Activated CD4-positive, alpha-beta T cell treated with anti-CD3 and anti-CD28 coated beads, Interleukin-2, amount 50 U/mL, for 48 hours (primary cell): ENCODE measurements at places on chromosomes 2 and 18.

- DNase-seq: no peak
Observed at GRCh38 chr2:127429844-127430425, 11.7 kb downstream of the PROC start.

DNA sequence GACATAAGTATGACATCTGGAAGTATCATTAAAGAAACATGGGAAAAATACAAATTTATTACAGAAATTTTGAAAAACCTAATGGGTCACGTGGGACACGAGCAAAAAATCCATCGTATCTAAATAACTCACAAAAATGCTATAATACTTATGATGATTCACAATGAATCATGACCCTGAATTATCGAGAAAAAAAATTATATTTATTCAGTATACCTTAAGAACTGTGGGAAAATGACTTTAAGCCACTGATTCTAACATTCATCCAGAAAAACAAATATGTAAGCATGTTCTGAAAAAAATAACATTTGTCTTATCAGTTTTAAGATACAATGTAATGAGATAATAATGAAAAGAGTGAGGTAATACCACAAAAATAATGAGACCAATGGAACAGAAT is 51.8 kb downstream of the ZNF385B start:
- no peak for DNase-seq

GRCh38 chr2:200600549-200601225 is 14.9 kb downstream of the AOX1 start:
- no peak for DNase-seq

- no peak for DNase-seq
Observed at GRCh38 chr2:223841436-223842190, 4.2 kb upstream of the AP1S3 start.

DNA sequence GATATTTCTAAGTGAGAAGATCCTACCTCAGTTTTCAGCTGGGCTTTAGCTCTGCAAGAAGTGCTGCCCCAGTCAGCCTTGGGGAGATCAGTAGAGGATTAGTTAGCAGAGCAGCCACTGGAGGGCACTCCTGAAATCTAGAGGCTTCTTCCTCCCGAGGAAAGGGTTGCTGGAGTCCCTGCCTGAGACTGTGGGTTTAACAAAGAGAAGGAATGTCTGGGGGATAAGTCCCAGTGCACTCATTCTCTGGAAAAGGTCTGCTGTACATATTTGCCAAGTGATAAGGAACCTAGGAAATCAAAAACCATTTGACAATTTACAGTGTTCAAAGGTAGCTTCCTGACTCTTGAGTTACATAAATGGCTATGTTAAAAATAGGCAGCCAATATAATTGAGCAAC is 207.2 kb downstream of the SLC8A1 start:
- DNase-seq: peak; percentile 3

- DNase-seq: no peak
Observed at GRCh38 chr18:55289775-55290174, 298.2 kb downstream of the TCF4 start.

DNA sequence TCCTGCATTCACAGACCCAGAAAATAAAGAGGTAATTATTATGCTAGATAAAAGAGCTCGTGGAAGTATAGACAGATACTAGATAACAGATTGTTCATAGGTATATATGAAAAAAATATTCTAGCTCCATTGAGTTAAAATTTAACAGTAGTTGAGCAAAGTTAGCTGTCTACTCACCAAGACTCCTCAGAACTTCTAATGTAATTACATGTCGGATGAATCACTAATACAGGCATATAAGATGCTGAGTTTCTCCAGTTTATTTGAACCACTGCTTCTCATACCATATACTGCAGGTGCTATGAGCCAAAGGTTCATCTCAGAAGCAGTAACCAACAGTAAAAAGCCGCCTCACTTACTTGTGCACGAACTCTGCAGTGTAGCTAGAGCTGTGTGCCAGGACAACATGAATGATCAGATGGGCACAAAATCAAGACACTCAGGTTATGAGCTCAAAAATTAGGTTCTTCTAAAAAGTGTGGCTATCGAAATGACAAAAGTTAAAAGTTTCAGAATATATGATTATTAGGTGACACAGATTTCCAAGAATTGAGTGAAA is 373.4 kb downstream of the NCKAP5 start:
- no peak for DNase-seq

GRCh38 chr2:171878481-171878993 is 15.5 kb downstream of the SLC25A12 start:
- peak; percentile 29 for DNase-seq

DNA sequence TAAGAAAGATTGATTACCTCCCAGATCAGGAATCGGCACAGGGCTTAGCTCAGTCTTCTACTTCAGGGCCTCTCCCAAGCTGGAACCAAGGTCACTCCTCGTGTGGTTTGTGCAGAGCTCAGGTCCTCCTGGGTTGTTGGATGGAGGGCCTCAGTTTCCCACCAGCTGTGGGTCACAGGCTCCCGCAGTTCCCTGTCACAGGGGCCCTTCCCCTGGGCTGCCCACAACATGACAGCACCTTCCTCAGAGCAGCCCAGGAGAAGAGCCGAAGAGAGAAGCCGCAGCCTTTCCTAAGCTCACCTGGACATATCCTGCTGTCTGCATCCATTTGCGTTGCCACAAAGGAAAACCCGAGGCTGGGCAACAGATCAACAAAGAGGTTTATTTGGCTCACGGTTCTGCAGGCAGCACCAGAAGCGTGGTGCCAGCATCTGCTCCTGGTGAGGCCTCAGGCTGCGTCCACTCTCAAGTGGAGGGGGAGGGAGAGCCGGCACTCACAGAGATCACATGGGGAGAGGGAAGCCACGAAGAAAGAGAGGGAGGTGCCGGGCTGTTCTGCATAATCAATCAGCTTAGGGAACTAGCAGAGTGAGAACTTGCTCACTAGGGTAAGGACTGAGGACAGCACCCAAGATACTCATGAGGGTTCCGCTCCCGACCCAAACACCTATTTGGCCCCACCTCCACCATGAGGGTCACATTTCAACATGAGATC is 13.0 kb upstream of the ALLC start:
- no peak for DNase-seq

- no peak for DNase-seq
Observed at GRCh38 chr2:33409417-33409955, 67.0 kb upstream of the RASGRP3 start.

DNA sequence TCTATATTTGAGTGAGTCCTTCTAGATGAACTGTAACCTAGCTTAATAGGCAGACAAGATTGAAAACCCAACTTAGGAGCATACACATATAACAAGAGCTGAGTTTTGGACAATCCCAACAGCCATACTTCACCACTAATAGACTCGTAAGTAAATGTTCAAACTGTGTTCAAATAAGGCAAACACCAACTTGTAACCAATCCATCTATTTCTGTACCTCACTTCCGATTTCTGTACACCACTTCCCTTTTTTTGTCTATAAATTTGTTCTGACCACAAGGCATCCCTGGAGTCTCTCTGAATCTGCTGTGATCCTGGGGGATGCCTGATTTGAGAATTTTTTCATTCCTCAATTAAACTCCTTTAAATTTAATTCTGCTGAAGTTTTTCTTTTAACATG is 1149.1 kb upstream of the NRXN1 start:
- DNase-seq: no peak

DNA sequence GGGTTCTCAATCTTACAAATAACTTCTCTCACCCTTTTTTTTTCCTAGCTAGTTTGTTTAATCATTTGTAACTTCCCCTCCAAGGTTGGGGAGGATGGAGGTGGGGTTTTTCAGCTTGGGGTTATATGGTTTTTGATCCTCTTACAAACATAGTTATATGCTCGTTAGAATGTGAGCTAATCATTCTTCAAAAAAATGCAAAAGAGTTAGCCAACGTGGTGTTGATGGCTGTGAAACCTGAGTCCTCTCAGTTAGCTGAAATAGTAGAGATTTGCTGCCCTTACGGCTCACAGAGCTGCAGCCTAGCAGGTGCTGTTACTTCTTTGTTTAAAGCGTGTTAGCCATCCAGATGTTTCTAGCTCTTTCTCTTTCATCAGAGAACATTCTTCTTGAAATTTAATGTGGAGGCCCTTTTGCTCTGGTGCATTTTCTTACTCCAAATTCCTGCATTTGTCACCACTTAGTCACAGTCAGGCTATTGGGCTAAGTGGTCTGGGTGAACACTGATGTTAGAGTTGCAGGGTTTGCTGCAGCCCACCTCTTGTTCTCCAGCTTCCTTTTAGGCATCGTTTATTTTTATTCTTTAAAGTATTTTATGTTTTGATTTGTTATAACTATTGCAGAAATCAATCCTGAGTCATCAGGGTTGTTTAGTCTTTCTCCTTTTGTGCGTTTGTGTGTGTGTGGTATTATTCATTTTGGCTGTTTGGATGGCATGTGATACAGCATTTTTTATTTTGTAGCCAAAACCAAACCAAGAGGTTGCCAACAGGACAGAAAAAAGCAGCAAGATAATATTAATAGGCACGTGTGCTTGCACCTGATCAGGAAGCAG is 41.1 kb downstream of the LIMS1 start:
- DNase-seq: no peak

GRCh38 chr18:74264303-74265020 is 27.3 kb downstream of the CYB5A start:
- DNase-seq: peak; percentile 12

- DNase-seq: no peak
Observed at GRCh38 chr18:1308686-1309085, 404.0 kb downstream of the ADCYAP1 start.

DNA sequence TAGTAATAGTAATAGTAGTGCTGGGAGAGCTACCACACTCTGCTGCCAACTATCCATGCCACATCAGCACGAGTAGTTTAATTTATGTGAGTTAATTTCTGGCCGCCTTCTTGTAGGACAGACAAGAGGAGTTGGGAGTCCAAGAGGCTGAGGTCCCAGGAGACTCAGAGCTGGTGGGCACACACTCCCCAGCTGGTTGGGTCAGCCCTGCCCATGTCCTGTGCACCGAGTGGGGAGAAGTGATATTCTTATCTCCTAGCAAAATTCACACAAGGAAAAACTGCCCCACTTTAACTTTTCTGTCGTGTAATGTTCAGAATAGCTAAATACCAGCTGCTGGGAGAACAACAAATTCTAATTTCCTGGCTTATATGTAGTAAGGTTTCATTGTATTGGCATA is 15.2 kb upstream of the MAP4K4 start:
- no peak for DNase-seq

DNA sequence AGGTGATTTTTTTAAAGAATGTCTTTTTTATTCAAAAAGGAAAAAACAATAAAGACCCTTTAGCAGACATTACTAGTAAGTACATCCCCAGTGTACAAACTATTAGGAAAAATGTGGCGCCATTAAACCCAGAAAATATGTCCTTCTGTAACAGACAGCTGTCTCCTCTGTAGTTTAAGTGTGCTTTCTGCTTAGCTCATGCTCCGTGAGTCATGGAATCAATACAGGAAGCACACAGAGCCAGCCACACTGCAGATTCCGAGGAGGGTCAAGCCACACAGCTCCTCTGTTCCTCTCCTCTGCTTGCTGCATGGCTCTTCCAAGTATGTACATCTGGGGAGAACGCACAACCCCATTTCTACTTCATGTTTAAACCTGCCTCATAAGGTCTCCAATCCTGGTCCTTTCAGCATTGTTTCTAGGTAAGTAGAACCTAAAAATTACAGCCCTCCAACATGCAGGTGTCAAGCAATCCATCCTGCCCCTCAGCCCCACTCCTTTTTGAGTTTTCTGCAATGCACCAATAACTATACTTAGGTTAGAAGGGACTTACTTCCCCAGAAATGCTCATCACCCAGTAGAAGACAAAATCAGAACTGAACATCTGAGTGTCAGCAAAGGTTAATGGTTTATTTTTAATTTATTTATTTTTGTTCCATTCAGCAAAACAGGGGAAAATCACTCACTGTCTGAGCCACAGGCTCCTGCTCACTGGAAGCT is 37.5 kb downstream of the ACVR1 start:
- no peak for DNase-seq

- no peak for DNase-seq
Observed at GRCh38 chr2:182043021-182043420, 57.4 kb downstream of the PPP1R1C start.

- no peak for DNase-seq
Observed at GRCh38 chr18:77316008-77316407, 66.4 kb downstream of the GALR1 start.

GRCh38 chr2:191150600-191151330 is at the start of gene STAT4:
Gene STAT4 (minus strand): TSS chr2:191150994. CDS start chr2:191148203, 2,791 bp downstream.
- peak; percentile 83 for DNase-seq

DNA sequence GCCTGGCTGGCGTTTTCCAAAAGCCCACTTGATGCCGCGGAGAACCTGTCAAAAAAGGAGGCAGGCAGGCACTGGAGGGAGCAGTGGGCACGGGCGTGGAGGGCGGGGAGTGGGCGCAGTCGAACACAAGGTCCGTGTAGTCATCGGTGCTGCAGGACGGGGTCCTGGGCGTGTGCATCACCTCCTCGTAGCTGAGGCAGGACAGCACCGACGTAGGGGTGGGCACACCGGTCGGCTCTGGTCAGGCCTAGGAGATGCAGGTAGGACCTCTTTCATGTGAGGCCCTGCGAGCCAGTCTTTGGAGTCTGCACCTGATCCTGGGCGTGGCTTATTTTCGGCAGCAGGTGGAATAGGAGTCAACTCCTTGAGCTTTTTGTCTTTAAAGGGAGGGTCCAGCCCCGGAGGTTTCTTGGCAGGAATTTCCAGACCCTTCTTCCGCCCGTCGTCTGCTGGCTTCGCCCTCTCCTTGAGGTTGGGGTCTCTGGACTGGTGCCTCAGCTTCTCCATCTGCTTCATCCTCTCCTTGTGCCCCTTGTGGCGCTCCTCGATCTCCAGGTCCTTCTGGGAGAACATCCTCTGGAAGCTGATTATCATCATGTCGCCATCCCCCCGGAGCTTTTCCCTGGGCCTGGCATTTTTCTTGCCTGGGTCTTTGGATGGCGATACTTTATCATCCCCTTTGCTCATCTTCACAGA is 892.5 kb upstream of the LRRTM1 start:
- DNase-seq: no peak

GRCh38 chr2:199830531-199830930 is 20.5 kb downstream of the FTCDNL1 start:
- DNase-seq: no peak

DNA sequence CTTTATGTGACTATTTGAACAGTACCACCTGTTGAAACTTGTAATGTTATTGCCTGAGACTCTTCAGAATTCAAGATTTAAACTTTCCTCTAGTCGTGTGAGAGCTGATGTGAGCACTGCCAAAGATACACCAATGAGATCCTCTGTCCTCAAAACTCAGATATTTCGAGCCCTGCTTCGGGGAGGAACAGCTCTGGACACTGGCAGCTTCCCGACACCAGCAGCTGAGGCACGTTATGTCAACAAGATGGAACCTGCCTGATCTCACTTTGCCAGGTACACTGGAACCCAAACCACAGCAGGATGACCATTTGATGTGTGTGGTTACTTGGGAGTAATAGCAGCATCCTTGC is 319.9 kb upstream of the RBMS1 start:
- DNase-seq: no peak

DNA sequence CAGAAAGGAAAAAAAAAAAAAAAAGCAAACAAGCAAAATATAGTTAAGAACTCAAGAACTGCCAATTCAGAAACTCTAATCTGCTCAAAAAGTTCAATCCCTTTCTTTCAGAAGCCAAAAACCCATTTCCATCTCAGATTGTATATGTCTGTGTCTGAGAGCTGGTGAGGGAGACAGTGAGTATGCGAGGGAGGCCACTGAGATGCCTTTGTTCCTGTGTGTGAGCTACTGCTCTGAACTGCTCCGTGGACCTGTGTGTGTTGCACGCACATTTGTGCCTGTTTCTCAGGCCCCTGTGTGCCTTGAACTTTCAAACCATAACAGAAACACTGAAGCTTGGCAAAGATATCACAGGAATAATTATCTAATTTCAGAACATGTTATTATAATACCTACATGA is 2.5 kb upstream of the PKDCC start:
- no peak for DNase-seq
